ENCODE measurements at places on chromosomes 2 and 18.

DNA sequence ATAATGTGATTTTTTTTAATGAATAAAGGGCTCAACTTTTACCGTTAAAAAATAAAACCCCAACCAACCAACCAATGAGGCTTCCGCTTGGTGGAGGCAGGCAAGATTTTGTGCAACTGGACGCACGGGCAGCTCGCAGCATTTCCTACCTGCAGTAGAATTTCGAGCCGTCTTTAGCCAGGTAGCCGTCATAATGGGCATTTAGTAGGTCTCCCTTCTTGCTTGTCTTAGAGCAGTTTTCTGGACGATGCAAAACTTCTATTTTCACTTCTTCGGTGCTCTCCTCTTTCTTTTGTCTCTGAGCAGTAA lies 316 bp downstream of the FKBP7 start:
- DNase-seq: no peak

- DNase-seq: no peak
These were observed 1.1 kb upstream of the SMYD1 start for GRCh38 chr2:88066543-88066942.

GRCh38 chr18:11754979-11755378 lies 65.9 kb downstream of the GNAL start:
- DNase-seq: no peak

DNA sequence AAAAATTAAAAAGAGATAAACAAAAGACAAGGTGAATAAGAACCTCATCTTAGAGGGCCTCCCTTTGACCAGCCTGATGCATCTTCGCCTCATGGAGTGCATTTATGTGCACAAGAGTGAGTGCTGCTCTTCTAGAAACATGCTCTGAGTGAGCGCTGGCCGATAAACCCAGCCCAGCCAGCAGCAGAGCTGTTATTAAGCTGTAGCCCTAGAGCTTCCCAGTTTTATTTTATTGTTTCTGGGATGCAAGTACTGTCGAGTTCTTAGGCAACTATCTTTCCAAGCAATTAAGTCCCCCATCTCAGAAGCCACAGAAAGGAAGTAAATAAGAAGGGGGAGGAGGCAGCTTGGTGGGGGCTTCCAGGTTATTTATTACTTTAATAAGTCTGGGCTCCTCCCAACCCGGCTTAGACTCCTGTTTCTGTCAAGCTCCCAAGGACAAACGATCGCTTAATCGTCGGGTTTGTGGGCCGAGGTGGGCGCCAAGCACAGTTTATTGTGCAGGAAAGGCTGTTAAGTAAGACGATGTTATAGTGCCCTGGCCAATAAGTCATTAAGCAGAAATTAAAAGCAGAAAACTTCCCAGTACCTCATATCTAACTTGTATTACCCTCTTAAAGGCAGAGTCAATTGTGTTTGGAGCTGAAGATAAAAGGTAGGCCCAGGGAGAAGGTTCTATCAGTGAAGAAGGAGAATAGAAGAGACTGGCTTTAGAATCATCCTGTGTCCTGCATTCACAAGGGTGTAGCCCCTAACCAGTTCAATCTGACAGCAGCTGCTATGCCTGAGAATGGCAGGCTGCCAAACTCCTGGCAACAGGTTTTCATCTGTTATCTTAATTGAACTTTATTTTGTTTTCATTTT lies 176.3 kb downstream of the PIK3C3 start:
- no peak for DNase-seq

All from stimulated activated CD8-positive, alpha-beta memory T cell treated with anti-CD3 and anti-CD28 coated beads, Interleukin-4, amount 100 ng/mL, for 24 hours (primary cell).